ENCODE measurements at places on chromosomes 13 and 19.

GRCh38 chr13:91368676-91369440, 21.4 kb downstream of the MIR17HG start:
- DNase-seq, result no peak

DNA sequence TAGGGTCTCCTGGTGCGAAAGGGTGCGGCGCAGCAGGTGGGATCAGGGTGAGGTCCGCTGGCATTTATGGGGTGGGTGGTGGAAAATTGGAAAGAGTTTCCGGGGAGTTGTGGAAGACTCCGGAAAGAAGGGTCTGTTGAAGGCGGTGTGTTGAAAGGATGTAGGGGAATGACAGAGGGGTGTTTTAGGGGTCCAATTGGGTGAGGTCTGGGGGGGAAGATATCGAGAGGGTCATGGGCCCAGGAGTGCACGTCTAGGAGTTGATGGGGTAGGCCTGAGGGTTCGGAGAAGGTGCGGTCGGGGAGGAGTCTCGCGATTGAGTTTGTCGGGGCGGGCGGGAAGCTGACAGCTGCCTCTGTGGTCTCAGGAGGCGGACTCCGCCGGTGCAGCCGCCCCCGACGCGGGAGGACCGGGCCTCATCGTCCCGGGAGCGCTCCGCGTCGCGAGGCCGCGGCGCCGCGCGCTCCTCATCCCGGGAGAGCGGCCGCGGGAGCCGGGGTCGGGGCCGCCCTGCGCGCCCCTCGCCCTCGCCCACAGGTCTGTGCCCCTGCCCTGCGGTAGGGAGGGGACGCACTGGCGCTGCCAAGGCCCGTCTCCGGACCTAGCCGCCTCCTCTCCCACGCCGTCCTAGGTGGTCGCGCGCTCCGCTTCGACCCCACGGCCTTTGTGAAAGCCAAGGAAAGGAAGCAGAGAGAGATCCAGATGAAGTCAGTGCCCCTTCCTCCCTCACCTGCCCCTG, 7.0 kb downstream of the PGLYRP1 start:
- DNase-seq, result peak; percentile 39

- DNase-seq, result no peak
Observed at GRCh38 chr13:61608138-61608537, 192.5 kb upstream of the PCDH20 start.

- no peak for DNase-seq
Observed at GRCh38 chr13:24858953-24859352, 95.0 kb downstream of the RNF17 start.

DNA sequence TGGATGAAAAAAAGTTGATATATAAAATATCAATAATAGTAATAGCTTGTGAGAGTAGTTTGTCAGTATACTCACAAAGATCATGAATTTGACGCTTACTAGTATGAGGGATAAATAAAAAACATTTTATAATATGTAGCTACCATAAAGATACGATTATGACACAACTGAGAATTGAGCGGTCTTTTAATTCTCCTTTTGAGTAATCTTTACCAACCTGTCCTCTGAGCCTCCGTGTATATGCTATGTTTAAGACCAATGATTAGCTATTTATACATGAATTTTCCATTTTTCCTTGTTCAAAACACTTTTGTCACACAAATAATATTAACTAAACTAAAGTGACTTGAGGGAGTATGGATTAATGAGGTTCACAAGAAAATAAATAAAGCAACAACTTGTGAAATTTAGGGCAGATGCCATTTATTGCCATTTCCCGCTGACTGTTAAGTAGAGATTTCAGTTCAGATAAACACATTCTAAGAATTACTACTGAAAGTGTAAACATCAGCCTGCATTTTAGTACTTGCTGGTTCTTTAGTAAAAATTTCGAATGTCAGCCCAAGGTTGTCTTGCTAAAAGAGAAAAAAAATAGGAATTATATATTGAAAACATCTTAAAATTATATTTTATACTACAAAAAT, 6.2 kb upstream of the IRS2 start:
- no peak for DNase-seq

DNA sequence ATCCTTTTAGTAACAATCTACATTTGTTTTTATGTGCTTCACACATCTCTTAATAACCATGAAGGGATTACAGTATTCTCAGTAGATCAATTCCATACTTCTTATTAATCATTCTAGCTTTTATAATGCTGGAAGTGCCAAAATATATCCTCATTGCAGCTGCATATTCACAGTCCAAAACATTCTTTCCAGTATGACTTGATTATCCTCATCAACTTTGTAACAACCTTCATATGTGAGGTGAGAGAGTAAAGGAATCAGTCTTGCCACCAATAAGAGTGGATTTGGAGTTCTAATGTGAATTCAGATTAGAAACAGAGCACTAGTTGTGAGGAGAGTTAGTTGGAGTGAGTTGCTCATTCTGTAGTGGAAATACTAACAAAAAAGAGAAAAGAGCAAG, 208.0 kb upstream of the SPRY2 start:
- DNase-seq, result no peak

DNA sequence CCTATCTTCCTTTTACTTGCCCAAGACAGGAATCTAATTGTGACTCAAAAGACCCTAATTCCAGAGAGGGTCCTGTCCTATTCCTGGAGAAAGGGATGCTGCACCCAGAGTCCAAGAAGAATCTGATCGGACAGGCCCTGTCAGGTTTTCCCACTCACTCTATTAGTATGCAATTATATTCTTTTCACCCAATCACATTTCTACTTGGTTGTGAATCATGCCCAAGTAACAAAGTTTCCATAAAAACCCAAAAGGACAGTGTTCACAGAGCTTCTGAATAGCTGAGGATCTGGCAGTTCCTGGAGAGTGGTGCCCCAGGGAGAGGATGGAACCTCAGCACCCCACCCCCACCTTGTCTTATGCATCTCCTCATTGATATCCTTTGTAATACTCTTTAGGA, 135.3 kb upstream of the SLITRK5 start:
- no peak for DNase-seq

DNA sequence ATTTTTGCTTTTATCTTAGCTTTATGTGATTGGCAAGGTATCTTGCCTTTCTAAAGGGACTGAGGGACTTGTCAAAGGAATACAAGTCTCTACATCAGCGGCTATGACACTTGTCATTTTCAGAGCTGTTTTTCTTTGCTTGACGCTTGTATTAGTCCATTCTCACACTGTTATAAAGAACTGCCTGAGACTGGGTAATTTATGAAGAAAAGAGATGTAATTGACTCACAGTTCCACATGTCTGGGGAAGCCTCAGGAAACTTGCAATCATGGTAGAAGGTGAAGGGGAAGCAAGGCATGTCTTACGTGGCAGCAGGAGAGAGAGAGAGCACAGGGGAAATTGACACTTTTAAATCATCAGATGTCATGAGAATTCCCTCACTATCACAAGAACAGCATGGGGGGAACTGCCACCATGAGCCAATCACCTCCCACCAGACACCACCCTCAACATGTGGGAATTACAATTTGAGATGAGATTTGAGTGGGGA, 128.2 kb downstream of the GPC5 start:
- no peak for DNase-seq

GRCh38 chr13:59621773-59622172, 542.0 kb downstream of the DIAPH3 start:
- DNase-seq, result no peak

GRCh38 chr13:90553159-90553558, 794.3 kb upstream of the MIR17HG start:
- no peak for DNase-seq

GRCh38 chr19:41570639-41571112, 5.3 kb upstream of the CEACAM21 start:
- peak; percentile 64 for DNase-seq

DNA sequence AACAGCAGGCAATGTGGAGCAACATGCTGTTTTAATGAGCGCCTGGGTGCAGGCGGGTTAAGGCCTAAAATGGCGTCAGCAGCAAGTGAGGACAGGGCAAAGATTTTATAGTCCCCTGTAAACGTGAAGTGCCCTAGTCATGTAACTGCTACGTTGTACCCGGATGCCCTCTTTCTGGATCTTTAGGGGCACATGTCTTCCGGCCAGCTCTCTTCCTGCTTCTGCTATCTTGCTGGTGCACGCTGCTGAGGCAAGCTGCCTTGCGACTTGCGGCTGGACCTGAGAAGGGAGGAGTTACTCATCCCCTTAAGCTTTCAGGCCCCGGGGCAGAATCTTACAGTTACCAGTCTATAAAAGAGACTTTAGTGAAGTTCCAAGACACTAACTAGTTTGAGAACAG, 303.6 kb upstream of the DACH1 start:
- no peak for DNase-seq

DNA sequence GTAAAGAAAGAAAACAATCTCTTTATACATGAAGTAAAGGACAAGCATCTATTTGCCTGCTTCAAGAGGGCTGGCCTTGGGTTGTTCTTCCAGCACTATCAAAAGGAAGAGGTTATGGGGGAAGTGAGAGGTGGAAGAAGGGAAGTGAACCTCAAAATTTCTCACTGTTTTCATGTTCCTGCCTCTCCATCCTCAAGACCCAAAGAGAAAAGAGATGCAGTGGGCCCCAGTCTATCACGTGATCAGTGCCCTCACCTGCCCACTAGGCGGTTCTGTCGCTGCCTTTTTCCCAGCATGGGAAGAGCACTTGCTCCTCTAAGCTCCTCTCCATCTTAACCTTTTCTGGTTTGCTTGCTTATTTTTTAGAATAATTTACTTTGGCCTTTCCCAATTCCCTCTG, 6.2 kb upstream of the USP12 start:
- no peak for DNase-seq

DNA sequence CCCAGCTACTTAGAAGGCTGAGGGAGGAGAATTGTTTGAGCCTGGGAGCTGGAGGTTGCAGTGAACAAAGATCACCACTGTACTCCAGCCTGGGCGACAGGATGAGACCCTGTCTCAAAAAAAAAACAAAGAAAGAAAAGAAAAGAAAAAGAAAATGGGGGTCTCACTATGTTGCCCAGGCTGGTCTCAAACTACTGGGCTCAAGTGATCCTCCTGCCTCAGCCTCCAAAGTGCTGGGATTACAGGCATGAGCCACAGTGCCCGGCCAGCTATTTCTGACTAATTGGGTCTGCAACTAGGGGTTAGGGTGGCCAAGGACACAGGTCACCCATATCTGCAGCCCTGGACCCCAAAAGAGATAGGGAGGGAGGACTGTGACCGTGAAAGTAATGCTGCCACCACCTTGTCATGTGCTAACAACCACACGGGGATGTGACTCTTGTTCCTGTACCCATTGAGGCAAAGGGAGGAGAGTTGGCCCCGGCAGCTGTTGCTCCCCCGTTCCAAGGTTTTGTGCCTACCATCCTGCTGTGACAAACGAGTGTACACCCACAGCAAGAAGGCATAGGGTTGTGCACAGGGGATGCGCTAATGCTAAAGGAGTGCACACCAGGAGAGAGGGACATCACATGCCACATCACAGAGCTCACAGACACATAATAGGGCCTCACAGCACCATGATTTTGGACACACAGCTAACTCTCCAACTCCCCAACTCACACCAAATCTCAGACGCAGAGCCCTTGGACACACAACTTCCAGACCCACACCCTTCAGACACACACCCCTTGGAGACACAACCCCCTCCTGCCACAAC, 619 bp downstream of the MEF2B start:
- DNase-seq, result no peak

- no peak for DNase-seq
Observed at GRCh38 chr13:94968040-94968756, 255.9 kb upstream of the SOX21 start.

GRCh38 chr13:103471896-103472295, 405.7 kb upstream of the SLC10A2 start:
- DNase-seq, result no peak

DNA sequence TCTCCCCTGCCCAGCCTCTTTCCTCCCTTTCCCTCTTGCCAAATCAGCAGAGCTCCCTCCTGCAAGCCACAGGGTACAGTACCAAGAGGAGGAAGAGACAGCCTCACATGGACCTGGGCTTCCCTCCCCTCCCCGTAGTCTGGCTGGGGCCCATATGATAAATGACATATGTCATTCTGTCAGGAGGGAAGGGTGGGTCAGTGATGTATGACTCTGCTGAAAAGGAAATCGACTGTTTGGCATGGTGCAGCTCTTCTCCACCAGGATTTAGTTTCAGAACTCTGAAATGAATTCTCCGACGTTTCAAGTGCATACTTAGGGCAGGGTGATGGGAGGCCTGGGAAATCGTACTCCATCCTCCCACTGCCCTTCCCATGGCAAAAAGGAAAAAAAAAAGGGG, 9.8 kb downstream of the TSHZ3 start:
- DNase-seq, result no peak

GRCh38 chr13:49400755-49401659, 42.9 kb downstream of the CAB39L start:
- DNase-seq, result no peak

DNA sequence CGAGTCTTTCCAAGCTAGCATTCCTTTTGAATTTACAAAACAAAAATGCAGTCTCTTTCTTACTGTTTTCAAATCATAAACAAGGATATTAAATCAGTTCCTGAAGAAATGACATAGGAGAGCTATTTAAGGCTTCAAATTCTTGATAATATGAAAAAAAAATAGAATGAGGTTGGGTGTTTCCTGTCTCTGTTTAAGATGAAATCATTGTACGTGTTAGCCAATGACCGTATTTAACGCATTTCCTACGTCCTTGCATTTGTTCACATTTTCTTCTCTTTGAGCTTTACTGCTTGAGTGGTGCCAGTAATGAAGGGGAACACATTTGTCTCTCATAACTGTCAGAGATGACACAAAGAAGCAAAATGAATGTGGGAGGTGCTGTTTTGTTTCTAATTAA, 821.3 kb downstream of the DIAPH3 start:
- no peak for DNase-seq

GRCh38 chr13:113630804-113631203, 27.2 kb downstream of the ATP4B start:
- DNase-seq, result no peak

GRCh38 chr19:54659300-54659699, 3.5 kb upstream of the LILRB4 start:
- DNase-seq, result no peak

- no peak for DNase-seq
Observed at GRCh38 chr13:113275387-113275786, 21.7 kb upstream of the LAMP1 start.

DNA sequence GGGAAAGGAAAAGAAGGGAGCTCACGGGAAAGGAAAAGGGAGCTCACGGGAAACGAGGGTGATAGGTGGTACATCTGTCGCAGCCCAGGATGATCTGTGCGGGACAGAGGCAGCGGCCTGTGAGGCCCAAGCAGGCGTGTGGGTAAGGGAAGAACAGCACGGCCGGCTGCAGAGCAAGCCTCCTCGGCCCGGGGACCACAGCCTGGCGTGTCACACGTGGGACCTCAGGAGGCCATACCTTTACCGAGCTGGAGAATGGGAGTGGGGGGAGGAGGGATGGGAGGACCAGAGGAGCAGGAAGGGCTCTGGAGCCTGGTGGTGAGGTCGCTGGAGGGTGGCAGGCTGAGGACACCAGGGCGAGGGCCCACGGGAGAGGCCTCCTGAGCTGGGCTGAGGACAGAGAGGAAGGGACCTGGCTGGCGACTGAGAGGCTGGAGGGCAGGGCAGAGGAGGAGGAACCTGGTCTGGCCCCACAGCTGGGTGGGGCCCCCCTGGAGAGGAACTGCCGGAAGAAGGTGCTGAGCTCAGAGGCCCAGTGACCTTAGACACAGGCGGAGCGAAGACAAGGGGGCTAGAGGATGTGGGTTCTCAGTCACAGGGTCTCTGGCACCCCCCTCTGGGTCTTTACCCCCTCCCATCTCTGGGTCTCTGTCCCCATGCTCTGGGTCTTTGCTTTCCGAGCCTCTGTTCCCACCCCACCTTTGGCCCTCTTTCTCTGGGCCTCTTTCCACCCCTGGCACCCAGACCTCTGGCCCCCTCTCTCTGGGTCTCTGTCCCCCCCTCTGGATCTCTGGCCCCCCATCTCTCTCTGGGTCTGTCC, 2.9 kb upstream of the FTL start:
- DNase-seq, result no peak

- DNase-seq, result no peak
Observed at GRCh38 chr19:37933937-37934358, 26.9 kb downstream of the SIPA1L3 start.

GRCh38 chr13:45603338-45603737, 12.2 kb downstream of the ERICH6B start:
- DNase-seq, result no peak
